ENCODE measurements at places on chromosomes 3 and 15.
A peak's percentile ranks its signal among the peaks of the same experiment; 100 is the strongest.

- DNase-seq, result no peak
Measured at GRCh38 chr3:149894205-149894604, 76.5 kb downstream of the PFN2 start.

DNA sequence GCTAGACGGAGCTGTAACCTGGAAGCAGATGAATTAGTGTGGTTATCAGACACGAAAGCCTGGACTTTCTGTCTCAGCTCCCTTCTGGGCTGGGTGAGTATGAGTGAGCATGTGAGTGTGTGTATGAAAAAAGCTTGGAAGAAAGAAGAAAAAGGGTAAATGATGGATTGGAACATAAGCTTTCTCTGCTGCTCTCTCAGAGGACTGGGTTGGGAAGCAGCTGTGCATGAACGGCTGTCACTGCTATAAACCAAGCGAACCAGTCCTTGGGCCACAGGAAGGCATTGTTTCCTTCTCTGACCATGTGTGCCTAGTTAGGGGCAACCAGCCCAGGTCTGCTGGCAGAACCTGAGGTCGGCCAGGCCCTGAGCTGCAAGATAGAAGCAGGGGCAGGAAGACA lies 37.0 kb downstream of the UMPS start:
- no peak for DNase-seq

GRCh38 chr15:71823801-71824200 lies 13.4 kb downstream of the NR2E3 start:
- DNase-seq, result no peak

DNA sequence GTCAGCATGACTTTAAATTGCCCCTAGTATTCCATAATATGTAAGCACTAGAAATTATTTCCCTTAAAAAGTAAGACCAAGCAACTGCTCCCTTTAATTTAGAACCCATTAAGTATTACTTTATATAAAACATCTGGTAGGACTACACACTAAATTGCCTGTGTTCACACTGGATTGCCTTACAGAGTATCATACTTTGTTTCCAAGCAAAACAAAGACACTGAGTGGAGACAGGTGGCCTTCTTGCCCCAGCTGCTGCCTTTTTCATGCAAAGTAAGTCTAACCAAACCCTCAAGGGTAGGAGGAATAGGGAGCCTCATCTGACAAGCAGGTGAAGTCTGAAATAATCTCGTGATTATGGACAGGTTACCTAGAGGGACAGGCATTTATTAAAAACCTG lies 87.3 kb downstream of the PEX5L start:
- DNase-seq, result no peak

DNA sequence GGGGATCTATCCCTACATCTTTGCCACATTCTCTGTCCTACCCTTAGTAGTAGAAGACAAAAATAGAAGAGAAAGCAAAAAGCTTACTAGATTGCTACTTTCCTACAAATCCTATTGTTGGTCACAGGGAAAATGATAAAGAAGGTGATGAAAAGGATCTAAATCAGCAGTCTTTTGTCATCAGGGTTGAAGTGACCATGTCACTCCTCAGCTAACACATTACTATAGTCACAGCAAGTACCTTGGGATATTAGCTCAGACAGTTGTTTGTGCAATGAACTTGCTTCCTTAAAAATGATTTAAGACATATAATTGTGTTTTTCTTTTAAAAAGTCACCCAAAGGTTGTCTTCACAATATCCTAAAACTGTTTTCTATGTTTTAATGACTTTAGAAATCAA lies 6.3 kb downstream of the ST3GAL6 start:
- no peak for DNase-seq

DNA sequence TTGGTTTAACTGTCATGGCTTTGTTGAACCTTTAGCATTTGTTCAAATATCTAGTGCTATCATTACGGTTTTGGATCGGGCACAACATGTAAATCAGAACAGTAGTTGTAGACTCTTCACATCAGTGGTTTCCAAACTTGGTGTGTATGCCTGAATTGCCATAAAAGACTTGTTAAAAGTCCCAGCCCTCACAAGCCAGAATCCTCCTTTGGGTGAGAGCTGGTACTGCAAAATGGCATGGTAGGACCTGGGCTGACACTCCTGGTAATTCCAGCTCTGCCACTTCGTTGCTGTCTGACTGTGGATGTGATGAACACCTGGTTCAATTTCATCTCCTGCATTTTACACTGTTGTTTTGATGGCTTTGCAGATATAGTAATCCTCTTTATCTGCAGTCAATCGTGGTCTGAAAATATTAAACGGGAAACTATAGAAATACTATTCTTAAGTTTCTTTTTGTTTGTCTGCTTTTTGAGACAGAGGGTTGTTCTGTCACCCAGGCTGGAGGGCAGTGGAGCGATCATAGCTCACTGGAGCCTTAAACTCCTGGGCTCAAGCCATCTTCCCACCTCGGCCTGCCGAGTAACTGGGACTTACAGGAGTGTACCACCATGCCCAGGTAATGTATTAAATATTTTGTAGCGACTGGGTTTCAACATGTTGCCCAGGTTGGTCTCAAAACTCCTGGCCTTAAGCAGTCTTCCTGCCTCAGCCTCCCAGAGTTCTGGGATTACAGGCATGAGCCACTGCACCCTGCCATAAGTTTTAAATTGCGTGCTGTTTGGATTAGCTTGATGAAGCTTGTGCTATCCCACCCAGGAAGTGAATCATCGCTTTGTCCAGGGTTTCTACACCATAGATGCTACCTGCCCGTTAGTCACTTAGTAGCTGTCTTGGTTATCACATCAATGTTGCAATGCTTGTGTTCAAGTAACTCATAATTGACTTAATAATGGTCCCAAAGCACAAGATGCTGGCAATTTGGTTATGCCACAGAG lies 61.6 kb downstream of the RAB7A start:
- DNase-seq, result peak; percentile 66

DNA sequence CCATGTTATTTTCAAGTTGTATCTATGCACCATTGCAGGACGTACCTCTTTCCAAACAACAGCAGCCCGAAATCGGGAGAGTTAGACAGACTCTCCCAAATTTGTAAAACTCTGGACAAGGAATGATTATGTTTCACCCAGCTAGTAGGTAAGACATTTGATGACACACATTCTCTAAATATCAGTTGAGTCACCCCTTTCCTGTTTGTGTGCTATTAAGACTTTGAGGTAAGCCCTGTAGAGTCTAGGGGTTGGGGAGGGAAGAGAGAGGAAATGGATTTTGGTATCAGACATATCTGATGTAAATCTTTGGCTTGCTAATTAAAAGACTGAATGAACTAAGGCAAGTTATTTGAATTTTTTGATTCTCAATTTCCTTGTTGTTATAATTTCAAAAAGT lies 999.0 kb downstream of the TUSC7 start:
- no peak for DNase-seq

DNA sequence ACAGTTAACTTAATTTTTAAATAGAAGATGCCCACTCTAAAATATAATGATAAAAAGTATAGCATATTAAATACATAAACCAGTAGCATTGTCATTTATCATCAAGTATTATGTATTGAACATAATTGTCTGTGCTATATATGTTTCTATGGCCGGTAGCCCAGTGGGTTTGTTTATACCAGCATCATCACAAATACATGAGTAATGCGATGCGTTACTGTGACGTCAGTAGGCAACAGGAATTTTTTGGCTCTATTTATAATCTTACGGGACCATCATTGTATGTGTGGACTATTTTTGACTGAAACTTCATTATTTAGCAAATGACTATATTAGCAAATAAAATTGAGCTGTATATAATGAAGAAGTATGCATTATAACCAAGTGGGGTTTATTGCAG lies 82.1 kb downstream of the FLNB start:
- no peak for DNase-seq

GRCh38 chr15:40460404-40460803 lies 10.4 kb upstream of the CHST14 start:
- no peak for DNase-seq

DNA sequence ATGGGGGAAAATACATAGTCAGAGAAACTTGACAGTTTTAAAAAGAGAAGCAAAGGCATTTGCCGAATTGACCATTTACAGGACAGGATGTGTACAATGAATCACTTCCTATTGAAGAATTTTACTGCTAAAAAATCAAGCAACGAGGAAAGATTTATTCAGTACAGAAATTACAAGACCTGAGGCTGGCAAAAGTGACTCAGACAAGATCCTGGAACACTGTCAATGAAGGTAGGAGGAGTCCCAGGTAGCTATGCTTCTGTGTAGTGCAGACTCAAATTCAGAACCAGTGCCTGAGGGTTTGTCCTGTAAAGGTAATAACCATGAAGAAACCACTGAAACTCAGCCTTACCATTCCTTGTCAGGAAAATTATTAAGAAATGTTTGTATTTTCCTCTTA lies 120.9 kb downstream of the ZMAT3 start:
- DNase-seq, result no peak

- DNase-seq, result no peak
Measured at GRCh38 chr3:38916706-38917105, 100.7 kb upstream of the SCN10A start.

GRCh38 chr3:10194328-10195071 lies 29.8 kb downstream of the IRAK2 start:
- DNase-seq, result peak; percentile 38

GRCh38 chr3:72821161-72821781 lies 27.0 kb downstream of the SHQ1 start:
- no peak for DNase-seq

GRCh38 chr15:40190591-40190990 lies 29.7 kb downstream of the BUB1B start:
- no peak for DNase-seq

DNA sequence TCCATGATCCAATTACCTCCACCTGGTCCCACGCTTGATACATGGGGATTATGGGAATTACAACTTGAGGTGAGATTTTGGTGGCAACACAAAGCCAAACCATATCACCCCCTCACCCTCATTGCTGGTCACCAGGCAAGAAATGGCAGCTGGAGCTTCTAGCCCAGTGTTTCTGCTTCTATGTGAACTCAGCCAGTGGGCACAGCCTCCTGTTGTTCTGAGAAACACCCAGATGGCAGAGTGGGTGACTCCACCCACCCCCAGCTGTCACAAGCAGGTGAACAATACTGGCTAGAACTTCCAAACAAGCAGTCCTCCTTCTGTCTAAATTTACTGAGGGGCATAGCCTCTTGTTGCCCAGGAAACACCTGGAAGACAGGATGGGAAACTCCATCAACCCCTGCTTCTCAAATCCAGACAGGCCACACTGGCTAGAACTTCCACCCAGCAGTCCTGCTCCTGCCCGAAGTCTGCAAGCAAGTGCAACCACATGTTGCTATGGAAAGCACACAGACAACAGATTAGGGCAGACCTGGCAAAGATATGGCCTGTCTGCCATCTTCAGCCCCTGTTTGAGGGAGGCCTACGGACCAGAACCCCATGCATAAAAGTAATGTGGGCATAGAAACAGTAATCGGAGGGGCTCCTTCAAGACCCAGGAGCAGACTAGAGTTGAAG lies 114.1 kb downstream of the DTWD1 start:
- DNase-seq, result no peak

- DNase-seq, result peak; percentile 25
Measured at GRCh38 chr3:148309390-148310035, 388.2 kb upstream of the AGTR1 start.

- no peak for DNase-seq
Measured at GRCh38 chr3:141371882-141372281, 3.6 kb downstream of the ZBTB38 start.

GRCh38 chr3:60956729-60957128 lies 294.5 kb downstream of the FHIT start:
- no peak for DNase-seq

DNA sequence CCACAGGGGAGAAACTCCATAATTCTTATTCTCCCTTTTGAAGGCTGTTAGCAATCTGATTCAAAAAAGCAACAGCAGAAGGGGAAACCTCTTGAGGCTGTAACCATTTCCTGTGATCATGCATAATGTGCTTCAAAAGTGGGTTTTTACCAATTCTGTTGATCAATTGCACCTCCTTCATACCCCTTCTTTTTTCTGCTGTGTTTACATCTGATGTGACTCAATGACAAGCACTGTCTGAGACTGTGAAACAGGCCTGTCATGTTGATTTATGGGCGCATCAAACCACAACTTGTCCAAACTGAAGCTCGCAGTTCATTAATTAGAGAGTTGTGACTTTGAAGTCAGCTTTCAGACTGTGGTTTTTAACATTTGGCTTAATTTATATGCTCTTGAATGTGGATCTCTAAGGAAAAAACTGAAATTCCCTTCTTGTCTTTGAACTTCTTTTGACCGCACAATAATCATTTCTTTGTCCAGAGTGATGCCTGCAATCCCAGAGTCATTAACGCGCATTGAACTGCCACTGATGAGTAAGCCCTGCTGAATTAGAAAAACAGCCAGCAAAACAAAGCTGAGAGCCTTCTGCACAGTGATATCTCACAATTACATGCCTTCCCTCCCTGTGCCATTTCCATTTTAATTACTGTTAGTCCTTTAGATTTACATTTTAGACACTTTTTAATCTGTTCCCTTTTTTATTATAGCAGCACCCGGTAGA lies 532.8 kb downstream of the FOXP1 start:
- DNase-seq, result peak; percentile 15

- DNase-seq, result no peak
Measured at GRCh38 chr15:74036271-74037170, 42.0 kb downstream of the PML start.

GRCh38 chr15:33454346-33454745 lies 143.6 kb downstream of the RYR3 start:
- no peak for DNase-seq

- no peak for DNase-seq
Measured at GRCh38 chr3:120796976-120797375, 54.4 kb downstream of the GTF2E1 start.

GRCh38 chr3:102060814-102061213 lies 211.5 kb downstream of the NFKBIZ start:
- DNase-seq, result no peak

GRCh38 chr3:21795152-21795837 lies 44.3 kb upstream of the ZNF385D start:
- DNase-seq, result no peak

- DNase-seq, result no peak
Measured at GRCh38 chr3:190517687-190518086, 3.8 kb downstream of the IL1RAP start.

DNA sequence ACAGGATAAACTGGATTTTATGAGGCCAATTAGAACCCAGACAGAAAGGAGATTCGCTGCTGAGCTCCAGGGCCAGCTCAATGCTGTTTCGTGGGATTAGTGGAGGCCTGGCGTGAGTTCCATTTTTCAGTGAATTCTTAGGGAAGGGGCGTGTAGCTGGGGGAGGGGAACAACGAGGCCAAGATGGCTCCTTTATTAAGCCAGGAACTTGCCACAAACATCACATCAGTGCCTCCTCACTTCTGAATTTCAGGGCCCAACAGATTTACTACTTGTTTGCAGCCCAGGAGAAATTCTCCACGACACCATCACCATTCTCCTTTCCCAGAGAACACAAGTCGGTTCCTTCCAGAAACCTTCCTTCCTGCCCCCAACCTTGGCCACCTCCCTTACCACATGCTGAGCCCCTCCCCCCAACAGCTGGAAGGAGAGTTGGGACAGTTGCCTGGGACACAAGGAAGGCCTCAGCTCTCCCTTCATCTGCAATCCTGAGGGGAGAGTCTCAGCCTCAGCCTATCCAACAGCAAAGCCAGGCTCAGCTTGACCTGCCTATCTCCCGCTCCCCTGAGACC lies 5.8 kb downstream of the IGDCC4 start:
- DNase-seq, result no peak
